ENCODE measurements at places on chromosomes 13 and 19. TPM values are rescaled to one million over a fixed set of nuclear protein-coding genes. Genes with fewer than 3 reads are reported as not detected.

The ZNF470 gene
- 4.4 TPM for total RNA-seq

GRCh38 chr13:93922063-93922855, 557.2 kb downstream of the DCT start:
- DNase-seq, result no peak

- no peak for DNase-seq
These were observed 16.1 kb downstream of the LGALS16 start for GRCh38 chr19:39671739-39672363.

- DNase-seq, result no peak
These were observed 76.2 kb downstream of the FOXO1 start for GRCh38 chr13:40590112-40590862.

DNA sequence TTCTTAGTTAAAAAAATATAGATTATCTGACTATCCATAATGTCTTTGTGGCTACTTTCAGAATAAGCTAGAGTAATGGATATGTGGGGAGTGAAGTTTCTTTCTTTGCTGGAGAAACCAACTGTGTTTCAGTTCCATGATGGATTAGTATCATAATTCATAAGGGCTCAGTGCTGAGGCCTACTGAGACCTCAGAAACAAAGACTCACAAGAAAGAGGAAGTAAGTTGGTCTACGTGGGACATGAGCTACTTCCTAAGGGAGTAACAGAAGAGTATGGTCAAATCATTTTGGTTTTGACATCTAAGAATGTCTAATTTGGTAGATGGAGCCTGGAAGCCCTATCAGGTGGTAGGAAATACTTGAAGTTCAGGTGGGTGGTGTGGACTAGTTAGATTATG, 99.0 kb upstream of the HTR2A start:
- DNase-seq, result no peak

DNA sequence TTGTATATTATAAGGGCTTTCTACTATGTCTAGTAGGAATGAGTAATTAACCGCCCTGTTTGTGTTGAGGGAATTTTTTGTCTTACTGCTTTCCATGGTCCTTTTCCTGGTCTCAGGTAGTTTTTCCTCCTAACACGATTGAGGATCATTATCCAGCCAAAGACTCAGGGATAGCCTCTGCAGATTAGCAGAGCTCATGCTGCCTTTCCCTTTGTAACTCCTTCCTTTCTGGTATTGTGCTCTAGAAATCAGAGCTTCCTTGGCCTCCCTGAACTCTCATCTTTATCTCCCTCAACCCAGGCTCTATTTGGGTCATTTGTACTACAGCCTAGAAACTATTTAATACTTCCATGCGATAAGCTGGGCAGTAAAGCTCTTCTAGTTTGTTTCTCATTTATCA, 142.1 kb downstream of the PDS5B start:
- no peak for DNase-seq

GRCh38 chr13:111537843-111538499, 217.5 kb downstream of the TEX29 start:
- no peak for DNase-seq

The ZFR2 gene
- total RNA-seq, result not detected

The KLK2 gene
- not detected for total RNA-seq

The ZNF625 gene
- total RNA-seq, result 9.1 TPM

The GAS6 gene
- total RNA-seq, result 14.8 TPM

- DNase-seq, result no peak
These were observed 8.3 kb upstream of the ONECUT3 start for GRCh38 chr19:1744822-1745563.

The ADAMTSL5 gene
- 4.4 TPM for total RNA-seq

GRCh38 chr19:36771261-36772231, 1.1 kb downstream of the ZNF850 start:
- DNase-seq, result no peak

DNA sequence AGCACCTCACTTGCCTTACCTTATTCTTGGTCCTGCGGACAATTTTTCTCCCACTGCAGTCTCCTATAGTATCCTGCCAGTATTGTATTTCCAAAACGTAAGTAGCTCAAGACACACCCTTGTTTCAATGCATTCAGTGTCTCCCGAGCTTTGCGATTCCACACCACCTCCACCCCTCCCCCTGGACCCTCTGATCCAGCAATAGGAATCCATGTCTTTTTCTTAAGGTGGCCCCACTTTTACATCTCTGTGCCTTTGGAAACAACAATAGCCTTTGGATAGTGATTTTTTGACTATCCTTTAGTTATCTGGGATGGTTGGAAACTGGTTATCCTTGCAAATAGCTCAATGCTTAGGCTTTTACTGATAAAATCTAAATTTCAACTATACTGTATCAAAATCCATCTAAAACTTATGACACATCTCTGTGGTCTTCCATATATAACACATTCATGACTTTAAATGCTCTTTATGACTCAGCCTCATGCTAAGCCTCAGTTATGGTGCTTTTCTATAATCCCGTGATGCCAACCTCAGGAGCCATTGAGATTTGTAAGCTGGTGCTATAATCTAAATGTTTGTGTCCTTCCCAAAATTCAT, 27.1 kb downstream of the FAM216B start:
- no peak for DNase-seq

DNA sequence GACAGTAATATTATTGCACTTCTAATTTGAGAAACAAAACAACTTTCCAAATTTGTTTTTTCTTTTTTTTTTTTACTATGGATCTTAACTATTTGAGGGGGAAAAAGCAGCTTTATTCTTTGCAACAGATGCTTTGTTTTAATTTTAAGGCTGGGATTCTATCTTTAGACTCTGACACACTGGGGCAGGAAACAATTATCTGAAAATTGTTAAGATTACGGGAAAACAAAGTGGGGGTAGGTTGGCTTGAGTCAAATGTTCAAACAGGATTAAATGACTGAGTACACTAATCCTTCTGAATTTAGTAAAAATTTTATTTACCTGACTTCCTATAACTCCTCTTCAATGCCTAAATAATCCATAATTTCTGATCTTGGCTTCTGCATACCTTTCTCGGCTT, 543.2 kb downstream of the SLITRK6 start:
- no peak for DNase-seq

- DNase-seq, result no peak
These were observed 10.8 kb downstream of the F2RL3 start for GRCh38 chr19:16899566-16900075.

GRCh38 chr13:73449252-73449651, 390.4 kb downstream of the KLF5 start:
- DNase-seq, result no peak

- no peak for DNase-seq
These were observed 45.7 kb downstream of the ZC3H13 start for GRCh38 chr13:46006688-46007452.

DNA sequence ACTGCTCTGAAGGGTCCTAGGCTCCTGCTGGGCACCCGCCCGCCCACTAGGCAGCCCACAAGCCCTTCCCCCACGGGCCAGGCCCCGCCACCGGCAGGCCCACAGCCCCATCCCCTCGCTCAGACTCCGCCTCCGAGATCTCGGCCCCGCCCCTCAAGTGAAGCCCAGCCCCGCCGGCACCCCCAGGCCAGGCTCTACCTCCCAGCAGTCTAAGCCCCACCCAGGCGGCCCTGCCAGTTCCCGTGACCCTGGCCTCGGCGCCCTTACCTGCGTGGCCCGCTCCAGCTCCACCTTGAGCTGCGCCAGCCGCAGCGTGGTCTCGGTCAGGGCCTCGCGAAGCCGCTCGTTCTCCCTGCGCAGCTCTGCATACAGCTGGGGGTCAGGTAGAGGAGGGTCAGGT, 16.3 kb downstream of the EPS8L1 start:
- no peak for DNase-seq

GRCh38 chr13:30744681-30745077, 9.3 kb downstream of the ALOX5AP start:
- no peak for DNase-seq

The TNFRSF19 gene
- total RNA-seq, result 1.6 TPM

The ERICH6B gene
- total RNA-seq, result not detected

- DNase-seq, result peak; percentile 79
These were observed 77.7 kb downstream of the COL4A1 start for GRCh38 chr13:110228936-110229904.

GRCh38 chr13:99693852-99694611, 192.8 kb downstream of the TM9SF2 start:
- DNase-seq, result no peak

The FFAR2 gene
- not detected for total RNA-seq

DNA sequence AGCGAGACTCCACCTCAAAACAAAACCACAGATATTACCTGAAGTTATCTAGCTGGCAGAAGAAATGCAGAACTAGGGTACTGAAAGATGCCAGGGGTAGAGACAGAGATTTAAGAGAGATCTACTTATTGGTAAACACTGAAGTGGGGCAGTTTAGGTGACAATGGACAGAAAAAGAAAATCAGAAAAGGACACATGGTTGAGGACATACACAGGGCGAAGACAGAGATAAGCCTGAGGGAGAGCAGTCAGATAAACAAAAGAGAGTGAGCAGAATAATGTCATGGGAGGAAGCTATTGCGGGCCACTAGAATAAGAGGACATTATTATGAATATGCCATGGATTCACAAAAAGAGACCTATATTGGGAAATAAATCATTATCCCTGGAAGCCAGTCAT, 3.3 kb downstream of the NEK5 start:
- no peak for DNase-seq

- DNase-seq, result no peak
These were observed 17.2 kb upstream of the TIMM50 start for GRCh38 chr19:39463403-39463802.

Data from osteocyte (in vitro differentiated cells).